Natural killer cell (primary cell): ENCODE measurements at places on chromosomes 6 and 20. TPM values are rescaled to one million over a fixed set of nuclear protein-coding genes. Genes with fewer than 3 reads are reported as not detected.

DNA sequence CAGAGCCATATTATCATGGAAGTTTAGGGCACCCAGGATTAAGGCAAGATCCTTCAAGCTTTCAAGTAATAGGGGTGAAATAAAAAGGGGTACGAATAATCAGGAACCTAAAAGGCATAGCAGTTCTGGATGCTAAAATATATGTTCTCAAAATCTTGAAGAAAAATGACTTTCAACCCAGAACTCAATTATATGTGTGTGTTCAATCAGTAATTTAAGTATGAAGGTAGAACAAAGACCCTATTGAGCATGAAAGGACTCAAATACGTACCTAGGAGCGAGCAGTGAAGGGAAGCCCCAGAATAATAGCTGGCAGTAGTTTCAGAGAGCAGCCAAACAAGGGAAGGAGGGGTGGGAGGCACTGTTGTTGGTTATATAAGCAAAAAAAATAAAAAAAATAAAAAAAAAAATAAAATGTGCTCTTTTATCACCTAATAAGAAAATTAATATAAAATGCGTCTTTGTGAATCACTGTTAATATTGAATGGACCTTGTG is 45.4 kb downstream of the MYO6 start:
- H3K27ac ChIP-seq = no peak overlapping the region
- H3K36me3 ChIP-seq = no peaks in the 10 kb centered on the region
- no peaks in the 10 kb centered on the region for H3K4me1 ChIP-seq
- H3K4me3 ChIP-seq = no peak overlapping the region
- no peaks in the 10 kb centered on the region for H3K27me3 ChIP-seq

GRCh38 chr6:4565301-4566250 is 210.6 kb upstream of the CDYL start:
- DNase-seq = no peak
- no peaks in the 10 kb centered on the region for H3K36me3 ChIP-seq
- no peak overlapping the region for H3K27ac ChIP-seq
- no peaks in the 10 kb centered on the region for H3K27me3 ChIP-seq

GRCh38 chr6:155216312-155217046 is 47.3 kb upstream of the CLDN20 start:
- H3K36me3 ChIP-seq = no peaks in the 10 kb centered on the region
- H3K27me3 ChIP-seq = no peaks in the 10 kb centered on the region
- no peak overlapping the region for H3K27ac ChIP-seq
- no peak overlapping the region for H3K4me3 ChIP-seq
- no peak for DNase-seq

GRCh38 chr6:7615611-7616383 is 25.8 kb downstream of the SNRNP48 start:
- peaks cover 6% of the 10 kb centered on the region for H3K4me1 ChIP-seq
- no peak for DNase-seq
- H3K27me3 ChIP-seq = peaks cover 2% of the 10 kb centered on the region
- no peak overlapping the region for H3K27ac ChIP-seq

GRCh38 chr20:53149890-53150205 is 177.7 kb downstream of the TSHZ2 start:
- H3K4me3 ChIP-seq = no peak overlapping the region
- no peaks in the 10 kb centered on the region for H3K36me3 ChIP-seq
- H3K27ac ChIP-seq = no peak overlapping the region
- DNase-seq = no peak
- H3K27me3 ChIP-seq = no peaks in the 10 kb centered on the region

Gene TMEM200A
- total RNA-seq = 0.52 TPM

Gene ABHD16B
- total RNA-seq = not detected

Gene CGA
- total RNA-seq = not detected
